ENCODE measurements at places on chromosomes 5 and 9.

- DNase-seq: no peak
Measured at GRCh38 chr5:17748941-17749340, 114.7 kb downstream of the TAF11L14 start.

GRCh38 chr5:107724642-107725041 lies 53.9 kb upstream of the EFNA5 start:
- no peak for DNase-seq

DNA sequence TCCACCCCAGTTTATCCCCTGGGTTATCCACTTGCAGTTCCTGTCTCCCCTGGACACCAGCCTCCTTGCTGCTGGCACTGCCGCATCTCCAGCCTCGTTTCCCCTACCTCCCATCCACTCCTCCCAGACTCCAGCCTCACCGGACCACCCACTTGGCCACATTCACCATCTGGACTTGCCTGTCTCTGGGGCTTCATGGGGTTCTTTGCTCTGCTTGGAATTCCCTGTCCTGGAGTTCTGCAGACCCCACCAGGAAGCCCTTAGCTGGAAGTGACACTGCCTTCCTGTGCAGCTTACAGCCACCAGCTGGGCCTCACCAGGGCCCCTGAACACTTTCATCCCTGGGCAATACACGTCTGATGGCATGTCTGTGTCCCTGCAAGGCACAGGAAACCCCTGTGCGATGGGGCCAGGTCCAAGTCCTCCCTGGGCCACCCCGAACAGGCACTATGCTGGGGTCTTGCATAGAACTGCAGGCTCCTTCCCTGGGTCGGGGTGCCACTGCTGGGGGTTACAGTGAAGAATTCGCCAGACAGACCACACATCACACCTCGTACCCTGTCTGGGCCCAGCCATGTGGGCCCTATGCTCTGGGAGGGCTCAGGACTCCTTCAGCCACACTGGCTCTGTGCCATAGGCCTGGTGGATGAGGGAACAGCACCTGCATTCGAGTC lies 3.0 kb downstream of the FLT4 start:
- no peak for DNase-seq

DNA sequence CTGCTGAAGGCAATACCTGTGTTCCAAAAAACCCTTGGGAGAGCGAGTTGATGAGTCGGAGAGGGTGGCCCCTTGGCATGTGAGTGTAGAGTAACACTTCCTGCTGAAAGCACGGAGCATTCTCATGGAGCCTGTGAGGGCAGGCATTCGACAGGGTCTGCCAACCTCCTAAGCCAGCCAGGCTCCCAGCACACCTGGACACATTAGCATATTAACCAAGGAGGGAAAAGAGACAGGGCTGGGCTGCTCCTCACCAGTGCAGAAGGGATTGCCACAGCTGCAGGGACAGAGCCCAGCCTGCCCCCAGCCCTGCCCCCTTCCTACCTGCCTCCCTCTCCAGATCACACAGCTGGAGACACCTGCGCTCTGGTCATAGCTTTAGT lies 46.4 kb upstream of the SEMA4D start:
- DNase-seq: no peak

DNA sequence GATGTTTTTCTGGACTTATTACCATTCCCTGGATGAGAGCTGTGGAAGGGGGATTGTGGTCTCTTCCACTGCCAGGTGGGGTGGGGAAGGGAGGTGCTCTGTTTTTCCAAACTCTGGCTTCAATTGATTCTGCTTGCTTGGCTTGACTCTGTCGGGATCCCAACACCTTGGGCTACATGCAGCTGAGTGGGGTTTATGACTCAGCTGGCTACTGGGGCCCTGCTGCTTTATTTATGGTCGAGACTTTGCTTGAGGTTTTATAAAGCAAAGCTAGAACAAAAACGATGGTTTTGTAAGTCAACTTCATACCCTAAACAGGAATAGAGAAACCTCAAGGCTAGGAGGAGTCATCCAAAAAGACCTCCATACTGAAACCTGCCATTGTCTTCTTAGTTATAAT lies 76.3 kb downstream of the AOPEP start:
- no peak for DNase-seq

DNA sequence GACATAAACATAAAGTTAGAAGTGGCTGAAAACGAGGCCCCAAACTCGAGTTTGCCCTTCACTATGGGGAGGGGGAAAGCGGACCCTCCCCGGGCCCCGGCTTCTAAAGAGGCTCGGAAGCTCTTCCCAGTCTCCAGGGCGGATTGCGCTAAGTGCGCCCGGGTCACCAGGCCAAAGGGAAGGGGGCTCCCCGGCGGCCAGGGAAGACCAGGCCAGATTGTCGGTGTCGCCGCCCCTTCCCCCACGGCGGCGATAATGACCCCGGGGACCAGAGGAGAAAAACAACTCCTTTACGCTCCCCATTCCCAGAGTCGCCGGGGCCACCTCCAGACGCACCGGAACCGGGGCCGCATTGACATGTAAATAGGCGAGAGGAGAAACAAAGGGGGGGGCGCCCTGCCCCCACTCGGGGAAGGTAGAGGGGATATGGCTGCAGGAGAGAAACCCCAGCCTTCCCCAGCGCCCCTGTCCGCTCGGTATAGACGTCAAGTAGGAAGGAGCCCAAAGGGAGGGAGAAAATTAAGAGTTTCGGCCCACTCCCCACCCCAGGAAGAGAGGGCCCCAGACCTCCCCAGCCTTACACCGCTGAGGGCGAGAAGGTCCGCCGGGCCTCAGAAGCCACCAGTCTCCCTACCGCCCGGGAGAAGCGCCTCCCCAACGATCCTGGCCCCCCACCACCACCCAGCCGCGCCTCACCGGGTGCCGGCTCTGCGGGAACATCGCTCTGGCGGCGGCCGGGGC lies 1.7 kb downstream of the TLE1 start:
- no peak for DNase-seq

DNA sequence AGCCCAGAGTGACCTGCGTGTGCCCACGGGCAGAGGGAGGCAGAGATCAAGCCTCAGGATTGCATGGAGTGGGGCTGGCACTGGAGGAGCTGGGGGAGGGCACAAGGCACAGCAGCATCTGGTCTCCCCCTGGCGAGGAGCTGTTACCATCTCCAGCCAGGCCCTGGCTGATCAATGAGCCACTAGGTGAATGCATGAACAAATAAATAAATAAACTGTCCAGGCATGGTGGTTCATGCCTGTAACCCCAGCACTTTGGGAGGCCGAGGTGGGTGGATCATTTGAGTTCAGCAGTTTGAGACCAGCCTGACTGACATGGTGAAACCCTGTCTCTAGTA lies 14.3 kb upstream of the PSMB7 start:
- DNase-seq: no peak

DNA sequence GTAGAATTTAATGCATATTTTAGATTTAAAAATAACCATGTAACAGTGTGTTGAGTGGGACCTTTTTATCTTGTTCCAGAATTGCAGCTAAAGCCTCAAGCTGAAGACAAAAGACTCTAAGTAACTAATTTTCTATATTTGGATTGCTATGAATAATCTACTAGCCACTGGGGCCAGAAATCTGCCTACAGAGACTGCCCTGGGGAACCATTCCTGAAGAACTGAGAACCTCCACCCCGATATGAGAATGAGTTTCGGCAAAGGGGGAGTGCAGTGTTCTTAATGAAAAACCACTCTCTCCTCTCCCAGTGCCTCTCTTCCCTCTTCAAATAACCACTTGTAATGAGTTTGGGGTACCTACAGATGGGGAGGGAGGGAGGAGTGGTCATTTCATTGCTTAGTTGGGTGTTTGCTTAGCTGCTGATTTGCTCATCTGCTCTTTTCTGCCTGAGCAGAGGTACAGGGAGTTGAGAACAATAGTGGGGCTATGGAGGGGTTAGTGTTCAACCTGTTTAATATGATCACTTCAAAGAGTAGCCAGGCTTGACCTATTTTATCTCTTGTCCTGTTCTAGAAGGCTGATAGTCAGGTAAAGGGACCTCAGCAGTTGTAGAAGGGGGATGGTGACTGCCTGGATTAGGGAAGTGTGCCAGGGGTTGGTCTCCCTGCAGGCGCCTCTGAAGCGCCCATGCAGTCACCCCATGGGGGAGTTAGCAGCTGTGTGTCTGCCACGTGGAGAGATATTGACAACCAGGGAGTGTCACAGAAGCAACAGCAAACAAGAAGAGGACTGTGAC lies 47.7 kb downstream of the ATG10 start:
- DNase-seq: no peak

Measured in T1000 (cell line).